Ovary (tissue), 10 donors: ENCODE measurements at places on chromosomes 3 and 15. TPM values are rescaled to one million over a fixed set of nuclear protein-coding genes. Genes with fewer than 3 reads are reported as not detected.

DNA sequence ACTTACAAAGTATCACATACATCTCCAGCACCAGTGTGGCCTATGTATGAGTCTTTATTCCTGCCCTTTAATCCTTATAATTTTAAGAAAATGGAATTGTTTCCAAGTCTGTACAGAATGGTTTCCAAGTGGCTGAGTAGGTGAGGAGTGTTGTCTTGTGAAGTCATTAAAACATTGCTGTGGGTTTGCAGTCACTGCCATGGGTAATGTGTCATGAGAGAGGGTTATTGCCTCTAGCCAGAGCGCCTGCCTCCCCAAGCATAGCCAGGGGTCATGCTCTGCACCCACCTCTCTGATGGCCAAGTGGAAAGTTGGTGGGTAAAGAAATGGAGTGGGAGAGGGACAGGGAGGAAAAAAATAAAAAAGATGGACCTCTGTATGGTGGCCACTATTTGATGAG, 25.3 kb downstream of the TRAK1 start:
- DNase-seq: no peak

- DNase-seq: no peak
Measured at GRCh38 chr3:119619094-119619493, 21.4 kb downstream of the PLA1A start.

- no peak for DNase-seq
Measured at GRCh38 chr3:175397372-175397771, 538.2 kb downstream of the NAALADL2 start.

DNA sequence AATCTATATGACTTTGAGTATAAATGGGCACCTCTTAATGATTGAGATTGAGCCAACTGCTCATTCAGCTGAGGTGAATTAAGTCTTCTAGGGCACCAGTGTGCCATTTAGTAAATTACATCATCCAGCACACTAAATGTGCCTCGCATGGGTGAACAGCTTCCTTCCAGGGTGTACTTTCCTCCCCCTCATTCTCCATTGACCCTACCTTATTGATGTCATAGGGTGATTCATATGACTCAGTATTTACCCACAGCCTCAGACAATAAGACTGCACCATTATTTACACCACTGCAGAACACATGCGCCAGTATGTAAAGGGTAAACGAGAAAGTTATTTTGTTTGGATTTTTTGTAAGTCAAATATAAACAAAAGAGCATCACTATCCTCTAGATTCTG, 185.2 kb upstream of the ARL6 start:
- DNase-seq: no peak

DNA sequence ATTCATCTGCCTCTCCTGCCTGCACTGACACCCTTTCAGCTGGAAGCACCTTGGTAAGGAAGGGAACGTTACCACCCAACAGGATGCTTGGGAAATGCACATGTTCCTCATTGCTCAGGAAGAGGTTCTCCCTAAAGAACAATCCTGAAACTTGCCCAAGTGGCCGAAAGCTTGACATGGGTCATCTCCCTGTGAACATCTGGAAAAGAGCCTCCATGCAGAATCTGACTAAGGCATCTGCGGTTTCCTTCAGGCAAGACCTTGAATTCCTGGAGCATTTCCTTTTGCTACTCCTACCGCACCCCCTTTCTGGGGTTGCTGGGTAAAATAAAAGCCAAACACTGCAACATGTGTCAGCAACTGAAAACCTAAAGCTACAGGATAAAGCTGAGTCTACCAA, 68.7 kb upstream of the SNRK start:
- no peak for DNase-seq

Gene INSYN1
- 86.3 TPM for total RNA-seq

GRCh38 chr3:9211155-9211950, 38.1 kb downstream of the SRGAP3 start:
- DNase-seq: no peak

DNA sequence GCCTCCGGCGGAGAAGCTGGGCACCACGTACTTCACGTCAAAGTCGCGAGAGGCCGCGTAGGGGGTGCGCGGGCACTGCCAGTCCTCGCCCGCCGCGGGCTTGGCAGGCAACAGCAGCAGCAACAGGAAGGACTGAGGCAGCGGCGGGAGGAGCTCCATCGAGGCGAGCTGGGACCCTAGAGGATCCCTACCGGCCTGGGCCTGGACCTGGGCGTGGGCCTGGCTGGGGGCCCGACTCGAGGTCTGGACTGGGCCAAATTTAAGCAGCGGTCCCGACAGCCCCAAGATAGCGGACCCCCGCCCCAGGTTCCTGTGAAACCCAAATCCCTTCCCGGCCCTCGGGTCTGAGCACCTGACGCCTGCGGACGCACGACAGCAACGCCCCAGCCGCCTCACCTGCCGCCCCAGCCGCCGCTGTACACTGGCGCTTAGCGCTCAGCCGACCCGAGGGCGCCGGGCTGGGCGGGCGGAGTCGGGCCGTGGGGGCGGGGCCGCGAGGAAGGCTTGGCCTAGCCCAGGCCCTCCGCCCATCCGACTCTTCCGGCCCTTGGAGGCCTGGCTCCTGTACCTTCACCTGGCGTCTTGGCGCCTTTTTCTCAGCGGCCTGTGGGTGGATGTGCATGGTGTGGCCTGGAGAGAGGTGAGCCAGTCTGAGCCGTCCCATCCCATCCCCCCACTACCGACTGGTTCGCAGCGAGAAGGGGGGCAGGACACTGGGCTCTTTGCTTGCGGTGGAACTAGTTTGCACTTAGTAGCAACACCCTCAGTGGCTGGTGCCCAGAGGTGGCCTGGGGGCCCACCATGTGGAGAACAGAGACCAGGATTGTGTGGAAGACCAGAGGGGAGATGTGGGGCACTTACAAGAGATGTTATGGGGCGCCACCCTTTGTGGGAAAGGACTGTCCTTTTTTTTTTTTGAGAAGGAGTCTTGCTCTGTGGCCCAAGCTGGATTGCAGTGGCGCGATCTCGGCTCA, at the start of gene MST1R:
Gene MST1R, minus strand, starts transcription at position 423 of the 974 bp plus-strand sequence. Its CDS starts 264 bp downstream, at position 159.
- peak; percentile 72 for DNase-seq

- DNase-seq: no peak
Measured at GRCh38 chr3:44355362-44356033, 16.9 kb downstream of the TCAIM start.

- no peak for DNase-seq
Measured at GRCh38 chr15:26972636-26973035, 1.7 kb downstream of the GABRG3 start.
